ENCODE measurements at places on chromosomes 5 and 9.

- DNase-seq, result no peak
Measured at GRCh38 chr9:85061969-85062368, 392.4 kb downstream of the NTRK2 start.

GRCh38 chr5:127943061-127943371 is 140.6 kb upstream of the SLC12A2 start:
- no peak for DNase-seq

DNA sequence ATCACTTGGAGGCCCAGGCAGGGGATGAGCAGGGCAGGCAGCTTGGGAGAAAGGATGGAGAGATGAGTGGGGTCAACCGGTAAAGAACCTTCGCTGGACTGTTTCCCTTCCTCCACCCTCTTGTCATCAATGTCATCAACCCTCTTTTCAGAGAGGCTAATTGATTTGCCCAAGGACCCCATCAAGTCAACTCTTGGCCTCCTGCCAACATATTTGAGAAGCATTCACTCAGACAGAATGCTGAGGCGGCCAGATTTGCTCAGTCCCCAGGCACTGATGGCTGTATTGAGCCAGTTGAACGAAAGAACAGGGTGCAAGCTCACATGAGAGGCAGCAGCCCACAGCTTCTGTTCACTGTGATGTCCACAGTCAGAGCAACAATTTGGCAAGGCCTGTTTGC is 193.5 kb downstream of the RFK start:
- no peak for DNase-seq

DNA sequence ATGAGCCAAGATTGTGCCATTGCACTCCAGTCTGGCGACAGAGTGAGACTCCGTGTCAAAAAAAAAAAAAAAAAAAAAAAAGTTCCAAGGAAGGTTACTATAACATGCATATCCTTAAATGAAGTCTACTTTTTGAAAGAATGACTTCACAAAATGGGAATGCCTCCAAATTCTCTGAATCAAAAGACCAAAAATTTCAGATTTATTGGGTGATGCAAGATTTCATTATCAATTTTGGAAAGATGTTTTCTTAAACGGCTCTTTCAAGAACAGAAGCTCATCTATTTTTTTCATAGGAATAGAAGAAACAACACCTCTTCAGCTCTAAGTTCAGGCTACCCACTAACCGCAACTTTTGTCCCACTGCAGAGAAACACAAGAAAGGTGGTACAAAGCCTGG is 69.9 kb downstream of the AUH start:
- no peak for DNase-seq

DNA sequence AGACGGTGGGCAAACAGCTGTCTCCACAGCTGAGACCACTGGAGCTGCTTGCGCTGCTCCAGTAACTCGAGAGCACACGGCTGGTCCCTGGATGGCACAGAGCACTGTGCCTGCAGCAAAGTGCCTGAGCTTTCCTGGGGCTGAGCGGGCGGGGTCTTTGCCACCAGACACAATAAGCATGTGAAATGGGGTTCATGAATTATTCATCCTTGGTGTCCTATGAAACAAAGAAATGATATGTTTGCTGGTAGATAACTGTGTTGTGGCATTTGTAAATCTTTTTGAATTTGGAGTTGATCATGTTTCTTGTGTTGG is 151.7 kb upstream of the MPDZ start:
- DNase-seq, result no peak

DNA sequence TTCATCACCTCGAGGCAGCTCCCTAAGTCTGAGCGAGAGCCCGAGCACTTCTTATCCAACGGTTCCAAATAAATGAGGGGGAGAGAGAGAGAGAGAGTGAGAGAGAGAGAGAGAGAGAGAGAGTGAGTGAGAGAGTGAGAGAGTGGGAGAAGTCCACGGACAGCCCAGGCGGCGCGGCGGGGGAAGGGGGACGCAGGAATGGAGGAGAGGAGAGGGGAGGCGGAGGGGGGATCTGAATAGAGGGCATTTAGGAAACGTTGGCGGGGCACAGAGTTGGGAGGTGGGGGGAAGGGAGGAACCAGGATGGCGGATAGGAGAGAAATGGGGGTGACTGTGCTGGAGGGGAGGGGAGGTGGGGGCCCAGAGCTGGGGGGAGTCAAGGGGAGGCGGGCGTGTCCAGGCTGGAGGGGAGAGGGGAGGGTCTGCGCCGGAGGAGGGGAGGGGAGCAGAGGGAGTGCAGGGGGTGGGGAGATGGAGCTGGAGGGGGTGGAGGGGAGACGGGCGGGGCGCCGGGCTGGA is 398 bp upstream of the BASP1 start:
- DNase-seq, result peak; percentile 20

DNA sequence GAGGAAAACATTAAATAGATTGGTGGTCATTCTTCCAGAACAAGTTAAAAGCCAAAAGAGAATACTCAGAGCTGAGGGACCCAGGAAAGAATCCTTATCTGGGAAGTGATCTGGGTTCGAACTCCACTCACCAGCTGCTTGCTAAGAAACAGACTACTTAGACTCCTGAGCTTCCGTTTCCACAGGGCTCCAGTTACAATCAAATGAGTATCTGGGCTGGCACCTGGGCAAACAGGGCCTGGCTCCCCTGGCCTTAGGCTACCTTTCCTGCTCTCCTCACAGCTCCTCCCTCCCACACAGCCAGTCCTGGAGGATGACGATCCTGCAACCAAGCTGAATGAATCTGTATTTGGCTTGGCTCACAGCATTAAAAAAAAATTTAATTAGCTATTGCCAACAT is 2.5 kb downstream of the MAPK9 start:
- no peak for DNase-seq

DNA sequence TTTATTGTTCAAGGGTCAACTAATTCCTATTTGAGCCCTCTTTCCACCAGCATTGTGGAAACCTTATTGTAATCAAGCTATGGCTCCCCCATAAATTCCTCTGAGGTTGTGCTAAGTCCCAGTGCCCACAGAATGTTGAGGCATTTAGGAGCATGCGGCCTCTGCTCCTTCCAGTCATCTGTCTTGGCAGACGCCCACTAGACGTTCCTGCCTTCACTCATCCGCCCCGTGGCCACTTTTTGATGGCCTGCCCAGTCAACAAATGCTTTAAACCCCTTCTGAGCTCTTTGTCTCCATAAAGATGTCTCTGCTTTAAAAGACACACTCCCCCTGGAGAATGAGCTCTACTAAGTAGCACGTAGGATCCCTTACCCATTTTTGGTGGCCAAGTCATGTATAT is 104.7 kb downstream of the GAS1 start:
- DNase-seq, result no peak

Measured in A172 (cell line).